COR-L47 (cell line): ENCODE measurements at places on chromosomes 5 and 9.
A peak's percentile ranks its signal among the peaks of the same experiment; 100 is the strongest.

DNA sequence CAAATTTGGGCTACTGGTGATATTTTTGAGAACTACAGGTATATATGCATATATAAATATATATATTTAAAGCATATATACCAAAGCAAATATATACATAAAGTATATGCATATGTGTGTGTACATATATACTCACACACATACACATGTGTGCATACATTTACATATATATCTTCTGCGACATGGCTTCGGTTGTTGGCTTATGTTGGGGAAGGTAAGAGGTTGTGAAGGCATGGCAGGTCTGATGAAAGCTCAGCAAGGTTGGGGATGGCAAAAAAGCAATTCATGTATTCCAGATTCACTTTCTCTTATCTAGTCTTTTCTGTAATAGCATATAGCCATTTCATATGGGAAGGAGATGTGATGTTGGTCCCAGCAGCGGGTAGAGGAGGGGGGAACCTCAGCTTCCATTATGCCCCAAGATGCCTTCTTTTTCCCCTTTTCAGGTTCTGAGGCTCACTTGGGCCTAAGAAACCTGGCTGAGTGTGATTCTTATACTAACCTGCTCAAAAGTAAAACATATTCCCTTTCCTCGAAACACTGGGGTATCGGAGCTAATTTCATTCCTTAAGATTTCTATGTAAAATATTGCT, 201.7 kb downstream of the MEF2C start:
- no peak for DNase-seq

GRCh38 chr9:108104991-108105390, 615.4 kb upstream of the KLF4 start:
- DNase-seq, result no peak

- no peak for DNase-seq
These were observed 23.2 kb downstream of the FGD3 start for GRCh38 chr9:92970467-92970923.

DNA sequence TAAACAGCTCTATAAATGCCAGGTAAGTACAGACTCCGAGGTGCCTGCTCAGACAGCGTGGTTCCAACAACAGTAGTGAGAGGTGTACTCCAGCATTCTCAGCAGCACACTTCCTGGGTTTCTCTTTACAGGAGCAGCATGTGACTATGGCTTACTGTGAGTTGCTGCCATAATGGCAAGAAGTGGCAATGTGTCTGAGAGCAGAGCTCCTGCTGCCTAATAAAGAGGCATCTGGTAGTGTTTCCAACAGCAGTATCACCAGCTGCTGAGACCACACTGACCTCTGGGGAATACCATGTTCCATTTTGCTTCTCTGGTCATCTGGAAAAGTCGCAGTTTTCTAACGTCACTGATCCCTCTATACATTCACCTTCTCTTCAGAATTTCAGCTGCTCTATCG, 398.2 kb downstream of the SLCO4C1 start:
- peak; percentile 71 for DNase-seq

DNA sequence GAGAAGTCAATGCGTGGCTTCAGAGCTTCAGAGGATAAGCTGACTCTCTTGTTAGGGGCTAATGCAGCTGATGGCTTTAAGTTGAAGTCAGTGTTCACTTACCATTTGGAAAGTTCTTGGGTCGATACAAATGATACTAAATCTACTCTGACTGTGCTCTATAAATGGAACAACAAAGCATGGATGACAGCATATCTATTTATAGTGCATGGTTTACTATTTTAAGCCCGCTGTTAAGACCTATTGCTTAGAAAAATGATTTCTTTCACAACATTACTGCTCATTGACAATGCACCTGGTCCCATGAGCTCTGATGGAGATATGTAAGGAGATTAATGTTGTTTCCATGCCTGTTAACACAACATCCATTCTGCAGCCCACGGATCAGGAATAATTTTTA, 435.7 kb downstream of the MAT2B start:
- no peak for DNase-seq

GRCh38 chr9:72262063-72262462, 102.9 kb downstream of the ZFAND5 start:
- no peak for DNase-seq

GRCh38 chr5:104635227-104635626, 1072.6 kb upstream of the NUDT12 start:
- no peak for DNase-seq

GRCh38 chr9:3526997-3527940, 1.5 kb upstream of the RFX3 start:
- no peak for DNase-seq

DNA sequence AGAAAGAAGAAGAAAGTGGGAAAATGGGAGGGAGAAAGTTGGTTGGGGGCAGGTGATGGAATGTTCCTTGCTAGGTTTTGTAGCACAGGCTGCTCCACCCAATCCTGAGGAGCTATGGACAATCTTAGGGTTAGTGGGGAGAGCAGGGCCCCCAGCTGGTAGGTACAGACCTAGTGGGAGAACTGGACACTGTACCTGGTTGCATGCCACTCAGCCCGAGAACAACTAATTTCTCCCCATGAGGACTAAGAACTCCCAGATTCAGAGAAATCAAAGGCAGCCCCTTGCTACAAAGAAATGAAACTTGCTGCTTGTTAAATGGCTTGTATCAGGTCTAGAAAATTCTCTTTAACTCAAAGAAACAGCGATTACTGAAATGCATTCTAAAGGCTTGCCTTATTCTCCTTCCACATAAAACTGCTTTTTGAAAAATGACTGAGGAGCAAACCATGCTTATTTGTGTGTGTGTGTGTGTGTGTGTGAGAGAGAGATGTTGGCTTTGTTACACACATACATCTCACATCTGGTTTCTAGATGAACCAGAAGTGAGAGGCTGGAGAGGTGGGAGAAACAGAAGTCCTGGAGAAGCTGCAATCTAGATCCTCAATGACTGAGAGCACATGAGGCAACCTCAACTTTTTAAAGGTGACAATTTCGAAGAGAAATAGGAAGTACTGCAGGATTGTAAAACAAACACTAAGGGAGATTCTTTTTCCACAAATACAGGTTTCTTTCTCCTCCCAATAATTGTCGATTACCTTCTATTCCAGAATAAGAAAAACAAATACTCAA, 28.9 kb downstream of the FYB1 start:
- DNase-seq, result no peak

- DNase-seq, result no peak
These were observed 107.8 kb upstream of the PRLR start for GRCh38 chr5:35338157-35338453.

GRCh38 chr9:87667164-87667738, 58.7 kb upstream of the CTSL start:
- no peak for DNase-seq

GRCh38 chr9:89481538-89481915, 16.4 kb downstream of the SEMA4D start:
- DNase-seq, result no peak

DNA sequence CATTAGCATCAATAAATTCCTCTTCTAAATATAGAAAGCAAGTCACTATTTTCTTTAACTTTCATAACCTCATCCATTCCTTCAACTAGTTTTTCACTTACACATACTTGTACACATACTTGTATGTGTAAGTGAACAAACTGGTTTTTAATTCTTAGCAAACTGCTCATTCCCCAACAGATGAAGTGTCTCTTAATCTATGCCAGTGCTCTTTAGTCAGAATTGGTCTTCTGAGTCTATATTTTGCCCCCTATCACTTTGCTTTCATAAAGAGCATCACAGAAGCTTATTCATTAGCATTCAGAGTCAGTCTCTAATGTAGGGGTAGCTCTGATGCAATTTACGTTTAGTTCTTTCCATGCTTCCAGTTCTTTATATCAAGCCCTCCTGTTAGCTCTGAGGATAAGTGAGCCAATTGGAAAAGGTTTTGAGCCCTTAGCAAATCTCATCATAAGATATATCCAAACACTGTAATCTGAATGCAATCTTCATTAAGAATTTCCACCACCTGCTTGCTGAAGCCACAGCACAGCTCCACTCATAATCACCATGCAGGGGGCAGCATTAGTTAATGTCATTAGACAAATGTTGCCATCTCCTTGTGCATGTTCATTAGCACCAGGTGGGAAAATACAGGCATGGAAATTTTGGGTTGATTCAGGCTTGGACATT, 178.5 kb upstream of the SLC24A2 start:
- peak; percentile 29 for DNase-seq

DNA sequence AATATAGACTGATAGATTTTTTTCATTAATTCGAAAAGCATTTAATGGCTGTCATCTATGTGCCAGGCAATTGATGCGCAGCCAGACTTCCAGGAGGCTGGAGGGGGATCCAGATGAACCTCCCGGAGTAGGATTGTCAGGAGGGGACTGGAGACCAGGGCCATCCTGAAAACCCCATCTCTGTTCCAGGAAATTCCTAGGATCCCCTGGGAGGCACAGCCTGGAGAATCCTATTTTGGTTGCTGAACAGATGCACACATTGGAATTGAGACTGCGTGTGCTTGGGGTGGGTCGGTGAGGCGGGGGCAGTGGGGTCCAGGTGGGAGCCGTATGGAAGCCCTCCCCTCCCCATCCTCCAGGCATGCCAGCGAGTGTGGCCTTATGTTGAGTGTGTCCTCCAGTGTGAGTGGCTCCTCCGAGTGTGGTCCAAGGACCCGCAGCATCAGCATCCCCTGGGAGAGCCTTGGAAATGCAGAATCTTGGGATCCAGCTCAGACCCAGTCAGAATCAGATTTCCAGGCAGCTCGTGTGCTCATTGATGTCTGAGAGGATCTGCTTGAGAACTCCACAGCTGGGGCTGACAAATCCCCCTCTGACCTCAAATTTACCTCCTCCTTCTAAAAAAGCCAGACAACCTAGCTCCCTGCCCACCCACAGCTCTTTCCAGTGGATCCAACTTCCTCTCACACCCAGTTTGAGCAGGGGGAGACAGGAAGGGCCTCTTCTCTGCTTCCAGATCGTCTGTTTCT, 38.7 kb downstream of the ROPN1L start:
- DNase-seq, result no peak

DNA sequence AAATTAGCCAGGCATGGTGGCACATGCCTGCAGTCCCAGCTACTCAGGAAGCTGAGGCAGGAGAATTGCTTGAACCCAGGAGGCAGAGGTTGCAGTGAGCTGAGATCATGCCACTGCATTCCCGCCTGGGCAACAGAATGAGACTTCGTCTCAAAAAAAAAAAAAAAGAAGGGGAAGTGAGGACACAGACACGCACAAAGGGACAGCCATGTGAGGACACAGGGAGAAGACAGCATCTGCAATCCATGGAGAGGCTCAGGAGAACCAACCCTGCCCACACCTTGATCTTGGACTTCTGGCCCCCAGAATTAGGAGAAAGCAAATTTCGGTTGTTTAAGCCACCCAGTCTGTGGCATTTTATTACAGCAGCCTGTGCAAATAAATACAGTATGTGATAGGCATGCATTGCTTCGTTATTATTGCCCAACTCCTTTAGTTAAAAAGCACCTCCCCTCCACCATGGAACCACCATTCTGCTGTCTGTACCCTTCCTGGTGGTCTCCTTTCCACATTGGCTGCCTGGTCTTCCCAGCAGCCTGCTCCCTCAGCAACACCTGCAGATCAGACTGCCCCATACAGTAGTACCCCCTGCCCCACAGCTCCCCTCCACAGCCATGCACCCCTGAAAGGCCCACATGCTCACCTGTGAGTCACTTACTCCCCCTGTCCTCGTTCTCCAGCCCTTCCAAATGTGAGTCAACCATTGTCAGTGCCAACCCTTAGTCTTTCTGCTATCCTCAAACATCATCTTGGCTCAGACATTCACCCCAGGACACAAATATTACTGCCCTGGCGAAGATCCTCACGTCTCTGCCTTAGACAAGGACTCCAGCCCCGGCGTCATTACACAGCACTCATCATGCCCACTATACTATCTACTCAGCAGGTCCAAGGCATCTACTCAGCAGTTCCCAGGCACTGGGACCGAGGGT, 128.8 kb downstream of the ROR2 start:
- DNase-seq, result no peak

DNA sequence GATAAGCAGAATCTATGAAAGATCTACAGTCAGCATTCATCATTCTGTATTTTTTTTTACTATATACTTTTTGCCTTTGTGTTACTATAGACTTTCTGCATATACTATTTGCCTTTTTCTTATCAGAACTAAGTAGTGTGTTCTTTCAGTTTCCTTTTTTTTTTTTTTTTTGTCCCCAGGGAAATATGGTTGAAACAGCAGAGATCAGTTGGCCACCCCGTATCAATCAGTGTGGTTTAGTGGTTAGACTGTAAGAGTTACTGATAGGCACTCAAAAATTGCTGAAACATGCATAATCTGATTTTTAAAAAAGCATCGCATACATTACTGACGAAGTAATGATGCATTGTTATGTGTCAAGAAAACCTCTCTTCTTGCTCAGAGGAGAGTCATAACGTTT, 990.8 kb upstream of the EDIL3 start:
- no peak for DNase-seq

DNA sequence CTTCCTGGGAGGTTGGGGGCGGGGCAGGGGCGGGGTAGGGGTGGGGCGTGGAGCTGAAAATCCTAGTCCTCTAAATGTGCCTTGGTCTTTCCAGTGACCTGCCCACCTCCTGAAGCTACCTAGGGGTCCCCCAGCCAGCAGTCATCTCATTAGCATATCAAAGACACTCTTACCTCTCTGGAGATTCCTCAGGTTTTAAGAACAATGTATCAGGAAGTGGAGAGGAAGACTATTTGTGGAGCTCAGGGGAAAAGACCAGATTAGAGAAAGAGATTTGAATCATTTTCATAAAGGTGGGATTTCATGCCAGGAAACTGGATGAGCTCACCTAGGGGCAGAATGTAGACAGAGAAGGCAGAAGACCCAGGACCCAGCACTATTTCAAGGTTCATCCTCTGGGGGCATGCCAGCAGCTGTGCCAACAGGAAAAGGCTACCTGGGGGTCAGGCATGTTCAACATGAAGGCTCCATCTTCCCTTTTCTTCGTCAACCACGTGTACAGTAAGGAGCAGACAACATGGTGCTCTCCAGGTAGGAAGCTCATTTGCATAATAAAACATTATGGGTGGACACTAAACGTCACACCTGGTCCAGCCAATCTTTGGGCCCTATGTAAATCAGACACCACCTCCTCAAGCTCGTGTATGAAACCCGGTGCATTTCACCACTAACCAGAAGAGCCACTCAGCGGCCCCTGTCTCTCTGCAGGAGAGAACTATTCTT, 6.9 kb downstream of the GMCL2 start:
- no peak for DNase-seq

- DNase-seq, result no peak
These were observed 58.3 kb downstream of the EGFLAM start for GRCh38 chr5:38316544-38317224.

DNA sequence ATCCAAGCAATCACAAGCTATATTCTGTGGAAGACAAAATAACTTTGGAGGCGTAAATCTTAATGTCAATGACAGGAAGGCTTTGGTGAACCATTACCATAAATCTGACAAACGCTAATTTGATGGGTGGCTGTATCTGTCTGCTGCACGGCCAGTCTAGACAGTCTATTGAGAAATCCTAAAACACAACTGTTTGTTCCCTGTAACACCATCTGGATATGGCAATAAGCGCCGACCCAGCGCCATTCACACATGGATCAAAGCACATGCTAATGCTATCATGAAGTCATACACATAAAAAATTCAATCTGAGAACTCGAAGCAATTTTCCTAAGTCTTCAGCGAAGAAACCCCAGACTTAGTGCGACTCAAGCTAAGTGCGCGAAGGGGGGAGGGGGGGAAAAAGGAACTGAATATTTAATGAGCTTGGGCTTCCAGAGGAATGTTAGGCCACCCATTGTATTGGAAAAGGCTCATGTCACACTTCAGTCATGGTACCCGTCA, 95.1 kb downstream of the ARL15 start:
- no peak for DNase-seq
